ENCODE measurements at places on chromosomes 5 and 9. TPM values are rescaled to one million over a fixed set of nuclear protein-coding genes. Genes with fewer than 3 reads are reported as not detected.

The IFNA21 gene
- total RNA-seq = not detected

DNA sequence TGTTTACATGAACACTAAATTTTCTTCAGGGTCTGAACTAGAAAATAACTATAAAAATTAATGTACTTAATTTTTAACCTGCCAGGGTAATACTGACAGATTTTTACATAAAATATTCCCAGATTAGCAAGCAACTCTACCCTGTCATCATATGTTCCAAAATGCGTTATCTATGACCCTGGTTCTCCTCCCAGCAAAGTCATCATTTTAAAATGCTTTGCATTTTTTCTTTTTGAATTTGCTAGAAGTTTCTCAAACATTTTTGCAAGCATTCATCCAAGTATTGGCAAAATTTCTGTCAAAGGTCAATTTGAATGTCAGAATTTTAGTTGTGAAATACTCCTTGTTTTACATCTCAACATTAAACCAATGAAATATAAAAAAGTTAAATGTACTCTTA lies 144.5 kb upstream of the FTMT start:
- DNase-seq = no peak

DNA sequence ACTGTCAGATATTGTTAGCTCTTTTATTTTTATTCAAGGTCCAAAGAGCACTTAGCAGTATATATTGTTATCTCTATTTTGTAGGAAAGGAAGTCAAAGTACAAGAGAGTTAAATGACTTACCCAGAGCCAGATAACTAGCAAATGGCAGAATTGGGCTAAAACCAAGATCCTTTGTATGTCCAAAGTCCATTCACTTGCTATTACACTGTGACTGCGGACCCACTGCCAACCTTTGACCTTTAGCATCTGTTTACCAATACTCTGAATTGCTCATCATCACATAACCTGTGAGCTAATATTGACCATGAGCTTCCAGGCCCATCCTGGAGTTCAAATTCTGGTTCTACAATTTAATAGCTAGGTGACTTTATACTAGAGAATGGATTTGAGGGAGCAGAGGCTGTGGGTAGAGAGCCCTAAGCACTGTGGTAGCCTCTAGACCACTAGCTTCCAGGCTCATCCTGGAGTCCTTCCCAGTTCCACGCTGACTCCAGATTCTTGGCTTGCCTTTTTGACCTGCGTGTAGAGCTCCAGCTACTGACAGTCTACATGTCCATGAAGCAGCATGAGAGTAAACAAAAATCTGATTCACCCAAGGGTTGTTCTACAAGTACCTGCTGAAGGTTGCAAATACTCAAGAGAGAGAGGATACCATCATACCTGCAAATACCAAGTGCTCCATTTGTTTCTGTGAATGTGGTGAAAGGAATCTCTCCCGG lies 424.0 kb downstream of the SH3GL2 start:
- no peak for DNase-seq

GRCh38 chr9:73183917-73184861 lies 32.5 kb downstream of the ANXA1 start:
- DNase-seq = no peak

DNA sequence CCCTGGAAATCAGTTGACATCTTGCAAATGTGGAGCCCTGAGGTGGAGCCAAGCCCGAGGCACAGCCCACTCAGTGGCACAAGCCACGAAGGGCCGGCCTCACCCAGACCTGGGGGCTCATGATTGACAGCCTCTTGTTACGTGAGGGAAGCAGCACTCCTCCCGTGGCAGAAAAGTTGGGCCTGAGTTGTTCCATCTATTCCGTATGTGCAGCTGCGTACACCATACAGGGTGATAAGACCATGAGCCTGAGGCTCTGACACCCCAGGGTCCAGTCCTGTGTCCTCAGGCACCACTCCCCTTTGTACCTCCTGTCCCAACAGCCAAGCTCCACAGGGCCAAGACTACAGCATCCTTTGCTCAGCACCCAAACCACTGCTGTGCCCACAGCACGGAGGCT lies 1.9 kb upstream of the ORM2 start:
- no peak for DNase-seq

- no peak for DNase-seq
These were observed 28.4 kb downstream of the MRPS27 start for GRCh38 chr5:72291601-72292000.
